ENCODE measurements at places on chromosomes 12 and 14.

GRCh38 chr14:50794068-50794645 is 36.8 kb downstream of the NIN start:
- no peak for DNase-seq

- peak; percentile 76 for DNase-seq
Measured at GRCh38 chr12:65943388-65944137, 119.3 kb downstream of the HMGA2 start.

- peak; percentile 39 for DNase-seq
Measured at GRCh38 chr12:7017870-7018349, 366 bp downstream of the LPCAT3 start.

GRCh38 chr12:102522768-102523167 is 42.4 kb upstream of the IGF1 start:
- no peak for DNase-seq

- DNase-seq, result no peak
Measured at GRCh38 chr12:614411-614970, 48.8 kb downstream of the NINJ2 start.

GRCh38 chr12:110277530-110278254 is 3.4 kb upstream of the ATP2A2 start:
- DNase-seq, result no peak

- DNase-seq, result no peak
Measured at GRCh38 chr12:54390176-54390667, 5.7 kb upstream of the ZNF385A start.

GRCh38 chr14:69812711-69813110 is 15.7 kb upstream of the SLC10A1 start:
- DNase-seq, result no peak

DNA sequence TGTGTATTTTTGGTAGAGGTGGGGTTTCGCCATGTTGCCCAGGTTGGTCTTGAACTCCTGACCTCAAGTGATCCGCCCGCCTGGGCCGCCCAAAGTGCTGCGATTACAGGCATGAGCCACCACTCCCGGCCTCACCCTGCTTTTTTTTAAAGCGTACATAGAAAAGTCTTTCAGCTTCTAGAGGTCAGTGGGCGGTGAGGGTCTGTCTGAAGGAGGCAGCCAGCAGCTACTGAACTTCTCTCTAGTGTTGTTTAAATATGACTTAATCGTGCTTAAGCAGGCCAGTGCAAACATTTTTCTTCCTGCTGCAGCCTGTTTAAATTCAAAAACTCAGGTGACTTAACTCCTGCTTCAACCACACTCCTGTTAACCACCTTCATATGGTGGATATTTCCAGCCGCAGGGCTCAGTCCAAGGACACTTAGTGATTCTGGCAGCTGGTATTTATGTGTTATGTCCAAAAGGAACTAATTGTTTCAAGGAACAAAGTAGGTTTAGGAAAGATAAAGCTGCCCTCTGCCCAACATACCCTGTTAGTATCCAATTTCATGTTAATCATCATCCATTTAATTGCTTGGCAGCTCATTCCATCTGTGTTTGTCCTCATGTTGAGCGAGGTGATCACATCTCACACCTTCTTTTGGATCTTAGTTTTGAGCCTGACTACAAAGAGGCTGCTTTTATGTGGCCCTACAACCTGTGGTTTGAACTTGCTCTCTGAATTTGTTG is 2.0 kb downstream of the PRKAB1 start:
- DNase-seq, result peak; percentile 26

DNA sequence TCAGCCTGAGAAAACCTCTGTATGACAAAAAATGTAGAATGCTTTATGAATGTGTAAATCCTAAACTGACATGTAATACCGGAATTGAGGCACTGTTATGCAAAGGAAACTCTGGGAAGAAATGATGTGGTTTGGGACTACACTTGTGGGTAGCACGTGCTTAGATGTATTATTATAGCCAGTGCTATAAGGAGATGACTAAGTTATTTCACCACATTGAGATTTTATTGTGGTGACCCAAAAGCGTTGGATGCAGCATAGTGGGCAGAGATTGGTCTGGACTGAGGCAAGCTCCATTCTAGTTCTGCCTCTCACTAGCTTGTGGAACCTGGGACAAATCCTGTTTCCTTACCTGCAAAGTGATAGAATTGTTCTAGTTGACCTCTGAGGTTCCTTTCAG is 172.2 kb downstream of the SNAPC1 start:
- peak; percentile 82 for DNase-seq

DNA sequence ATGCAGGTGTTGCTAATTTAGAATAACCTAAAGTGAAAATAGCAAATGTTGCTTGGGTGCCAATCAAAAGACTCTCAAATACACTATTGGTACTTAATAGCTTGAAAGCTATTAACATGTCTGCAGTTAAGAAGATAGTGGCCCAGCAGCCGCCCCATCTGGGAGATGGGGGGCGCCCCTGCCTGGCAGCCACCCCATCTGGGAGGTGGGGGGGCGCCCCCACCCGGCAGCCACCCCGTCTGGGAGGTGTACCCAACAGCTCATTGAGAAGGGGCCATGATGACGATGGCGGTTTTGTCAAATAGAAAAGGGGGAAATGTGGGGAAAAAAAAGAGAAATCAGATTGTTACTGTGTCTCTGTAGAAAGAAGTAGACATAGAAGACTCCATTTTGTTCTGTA is 923.1 kb upstream of the MDGA2 start:
- no peak for DNase-seq

DNA sequence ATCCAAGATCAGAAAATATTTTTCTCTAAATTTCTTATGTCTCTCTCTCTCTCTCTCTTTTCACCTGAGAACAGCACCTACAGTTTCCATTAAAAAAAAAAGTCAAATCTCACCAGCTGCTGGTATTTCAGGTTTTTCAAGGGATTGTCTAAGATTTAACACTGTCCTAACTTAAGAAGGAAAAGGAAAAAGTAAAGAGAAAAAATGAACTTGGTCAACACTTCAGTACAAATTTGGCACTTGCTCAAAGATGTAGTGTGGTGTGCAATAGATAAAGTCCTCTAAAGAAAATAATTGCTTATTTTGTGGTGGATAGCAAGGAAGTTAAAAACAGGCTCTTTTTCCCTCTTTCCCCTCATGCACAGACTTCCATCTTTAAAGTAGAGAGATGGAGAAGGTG is 416.2 kb downstream of the SOX5 start:
- no peak for DNase-seq

DNA sequence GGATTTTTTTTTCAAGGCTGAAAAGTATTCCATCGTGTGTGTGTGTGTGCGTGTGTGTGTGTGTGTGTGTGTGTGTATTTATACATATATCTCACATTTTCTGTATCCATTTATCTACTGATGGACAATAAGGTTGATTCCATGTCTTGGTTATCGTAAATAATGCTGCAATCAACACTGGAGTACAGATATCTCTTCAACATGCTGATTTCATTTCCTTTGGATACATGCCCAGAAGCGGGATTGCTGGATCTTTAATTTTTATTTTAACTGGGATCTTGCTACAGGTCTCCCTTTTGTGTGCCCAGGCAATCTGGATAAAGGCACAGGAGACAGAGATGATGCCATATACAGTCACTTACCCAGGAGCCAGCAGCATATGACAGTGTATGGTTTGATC is 338.1 kb downstream of the SOX5 start:
- DNase-seq, result peak; percentile 19

DNA sequence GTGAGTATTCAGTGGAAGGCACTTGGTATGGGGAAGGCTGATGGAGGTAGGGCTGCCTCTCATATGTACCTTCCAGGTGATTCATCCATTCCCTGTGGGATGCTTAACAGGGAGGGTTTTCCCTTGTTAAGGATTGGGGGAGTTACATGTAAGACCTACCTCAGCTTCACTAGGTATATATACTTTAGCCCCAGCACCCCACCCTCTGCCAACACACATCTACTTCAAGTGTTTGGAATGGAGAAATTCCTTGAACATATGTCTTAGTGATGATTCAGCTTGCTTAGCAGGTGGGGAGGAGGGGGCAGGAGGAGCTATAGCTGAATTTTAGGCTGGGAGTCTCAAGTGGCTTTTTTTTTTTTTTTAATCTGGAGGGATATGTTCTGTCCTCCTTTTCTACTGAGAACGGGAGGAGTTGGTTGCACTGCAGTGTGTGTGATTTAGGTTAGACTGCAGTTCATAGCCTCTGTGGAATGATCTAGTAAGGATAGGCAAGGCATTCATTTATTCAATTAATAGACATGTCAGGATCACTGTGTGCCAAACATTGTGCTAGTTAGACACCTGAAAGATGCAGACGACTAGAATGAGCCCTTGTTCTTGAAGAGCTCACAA is 1.7 kb downstream of the PIP4K2C start:
- DNase-seq, result no peak

DNA sequence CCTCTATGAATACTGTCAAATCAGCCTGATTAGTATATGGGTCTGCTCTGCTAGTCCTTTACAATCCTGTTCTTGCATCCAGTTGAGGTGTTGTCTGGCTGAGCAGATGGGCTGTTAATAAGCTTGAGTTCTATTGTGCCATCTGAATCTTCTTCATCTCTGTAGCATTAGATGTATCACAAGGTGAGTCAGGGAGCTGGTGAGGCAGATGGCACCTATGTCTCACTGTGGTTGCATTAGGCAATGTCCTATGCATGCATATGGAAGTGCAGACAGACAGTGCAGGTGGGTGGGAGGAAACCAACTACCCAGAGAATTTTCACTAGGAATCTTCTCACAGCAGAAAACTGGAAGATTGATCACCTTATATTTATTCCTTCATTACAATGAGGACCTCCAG is 165.7 kb upstream of the STXBP6 start:
- DNase-seq, result no peak

DNA sequence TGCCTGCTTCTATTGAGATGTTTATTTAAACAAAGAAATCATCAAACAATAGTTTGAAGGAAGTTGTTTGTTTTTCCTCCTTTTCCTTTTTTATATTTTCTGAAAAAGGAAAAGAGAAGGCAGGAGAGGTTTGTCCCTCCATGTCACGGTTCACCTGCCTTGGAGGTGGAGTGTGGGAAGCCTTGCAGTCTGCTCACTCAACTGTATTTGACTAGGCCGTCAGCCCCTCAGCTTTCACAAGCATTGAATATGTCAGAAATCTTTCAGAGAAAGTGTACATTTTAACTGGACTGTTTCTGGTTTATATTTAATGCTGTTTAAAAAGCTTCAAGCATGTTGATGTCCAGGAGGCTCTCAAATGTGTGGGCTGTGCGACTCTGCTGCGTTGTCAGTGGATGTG is 370.4 kb downstream of the NPAS3 start:
- no peak for DNase-seq

DNA sequence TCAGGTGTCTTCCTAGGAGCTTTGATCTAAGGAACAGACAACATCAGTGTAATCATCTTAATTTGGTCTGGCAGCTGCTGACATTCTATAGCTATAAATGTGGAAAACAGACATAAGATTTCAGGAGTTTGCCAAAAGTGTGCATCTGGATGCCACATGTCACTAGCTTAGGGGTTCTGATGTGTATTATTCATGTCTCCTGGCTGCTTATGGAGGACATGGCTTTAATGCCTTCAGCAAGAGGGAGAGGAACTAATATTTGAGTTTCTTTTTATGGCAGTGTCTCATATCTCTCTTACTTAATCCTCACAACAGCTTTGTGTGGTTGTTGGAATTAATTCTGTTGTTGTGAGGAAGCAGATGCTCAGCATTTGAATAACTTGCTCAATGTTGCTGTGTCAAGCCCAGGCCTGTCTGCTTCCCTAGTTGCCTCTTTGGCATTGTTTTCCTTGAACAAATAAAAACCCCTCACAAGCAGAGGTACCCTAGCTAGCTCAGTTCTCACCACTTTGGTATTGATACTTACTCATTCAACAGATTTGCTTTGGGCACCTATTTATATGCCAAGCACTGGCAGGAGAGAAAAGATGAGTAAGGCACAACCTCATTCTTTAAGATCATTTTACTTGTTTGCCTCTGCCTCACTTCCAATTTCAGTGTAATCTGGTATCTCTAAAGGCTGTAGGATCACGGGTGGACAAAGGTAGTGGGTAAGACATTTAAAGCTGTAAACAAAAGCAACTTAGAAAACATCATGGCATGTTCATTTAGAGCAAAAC is 39.8 kb upstream of the EID3 start:
- DNase-seq, result peak; percentile 90

GRCh38 chr14:26088275-26088674 is 509.6 kb downstream of the NOVA1 start:
- DNase-seq, result no peak

- peak; percentile 30 for DNase-seq
Measured at GRCh38 chr12:64392221-64392620, 1.7 kb upstream of the C12orf56 start.

GRCh38 chr12:63151623-63152320 is 771 bp upstream of the AVPR1A start:
- DNase-seq, result peak; percentile 33

- DNase-seq, result no peak
Measured at GRCh38 chr14:94394025-94394493, 5.7 kb upstream of the SERPINA1 start.

- peak; percentile 33 for DNase-seq
Measured at GRCh38 chr12:12159988-12160387, 89.2 kb downstream of the BCL2L14 start.

DNA sequence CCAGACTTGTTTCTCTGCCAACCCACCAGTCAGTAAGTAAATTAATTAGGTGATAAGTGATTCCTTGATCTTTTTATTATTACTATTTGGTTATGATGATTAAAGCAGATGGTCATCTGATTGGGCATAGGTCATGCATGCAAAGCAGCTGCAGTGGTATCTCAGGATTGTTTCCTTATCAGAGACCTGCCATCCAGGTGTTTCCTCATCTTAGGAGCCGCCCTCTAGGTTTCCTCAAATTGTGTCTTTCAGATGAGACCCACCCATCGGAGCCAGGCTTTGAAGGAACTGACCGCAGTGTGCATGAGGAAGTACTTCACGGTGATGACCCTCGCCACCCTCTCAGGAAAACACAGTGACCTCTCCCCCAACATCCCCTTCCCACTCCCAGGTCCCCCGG is 63.3 kb downstream of the ZFP36L1 start:
- DNase-seq, result no peak

- peak; percentile 76 for DNase-seq
Measured at GRCh38 chr12:24499151-24500146, 449.5 kb downstream of the BCAT1 start.

DNA sequence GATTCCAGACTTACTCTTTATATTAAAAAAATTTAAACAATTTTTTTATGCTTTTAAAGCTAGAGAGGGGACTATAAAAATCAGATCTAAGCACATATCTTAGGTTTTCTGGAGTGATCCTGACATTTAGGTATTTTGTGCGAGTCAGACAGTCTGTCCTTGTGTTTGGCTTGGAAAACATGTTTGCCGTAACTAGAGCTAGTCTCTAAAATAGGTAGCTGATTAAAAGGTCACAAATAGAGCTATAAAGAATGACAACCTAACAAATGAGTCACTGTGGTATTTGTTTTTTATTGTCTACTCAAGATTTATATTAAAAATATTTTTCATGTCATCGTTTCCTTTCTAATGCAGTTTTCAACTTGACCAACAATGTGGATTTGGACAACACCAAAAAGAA is 73.4 kb downstream of the MNAT1 start:
- no peak for DNase-seq

DNA sequence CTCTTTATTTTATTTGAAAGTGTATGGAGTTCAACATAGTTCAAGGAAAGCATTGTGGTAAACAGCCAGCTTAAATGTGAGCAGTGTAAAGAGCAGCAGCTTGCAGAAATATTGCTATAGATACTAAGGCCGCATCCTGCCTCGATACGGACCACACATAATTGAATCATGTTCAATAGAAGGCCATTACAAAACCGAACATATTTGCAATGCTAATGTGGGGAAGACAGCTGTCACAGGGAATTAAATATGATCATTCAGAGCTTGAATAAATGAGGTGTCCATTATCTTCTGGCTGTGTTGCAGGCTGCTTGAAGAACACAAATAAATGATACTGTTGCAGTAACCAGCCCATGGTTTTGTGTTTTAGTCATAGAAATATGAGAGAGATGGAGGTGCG is 173.2 kb downstream of the BRMS1L start:
- no peak for DNase-seq

All from fibroblast of gingiva (primary cell).